ENCODE measurements at places on chromosomes 6 and 20. TPM values are rescaled to one million over a fixed set of nuclear protein-coding genes. Genes with fewer than 3 reads are reported as not detected.

- no peak for DNase-seq
Measured at GRCh38 chr20:10728873-10729670, 55.3 kb upstream of the JAG1 start.

GRCh38 chr20:58576603-58576970 lies 61.4 kb upstream of the APCDD1L start:
- DNase-seq, result peak; percentile 40

Gene TRIM10
- total RNA-seq, result not detected

GRCh38 chr6:144316862-144317195 lies 31.7 kb downstream of the UTRN start:
- no peak for DNase-seq

GRCh38 chr20:62908971-62909791 lies 17.1 kb downstream of the DIDO1 start:
- no peak for DNase-seq

Gene FUCA2
- total RNA-seq, result 50.6 TPM

DNA sequence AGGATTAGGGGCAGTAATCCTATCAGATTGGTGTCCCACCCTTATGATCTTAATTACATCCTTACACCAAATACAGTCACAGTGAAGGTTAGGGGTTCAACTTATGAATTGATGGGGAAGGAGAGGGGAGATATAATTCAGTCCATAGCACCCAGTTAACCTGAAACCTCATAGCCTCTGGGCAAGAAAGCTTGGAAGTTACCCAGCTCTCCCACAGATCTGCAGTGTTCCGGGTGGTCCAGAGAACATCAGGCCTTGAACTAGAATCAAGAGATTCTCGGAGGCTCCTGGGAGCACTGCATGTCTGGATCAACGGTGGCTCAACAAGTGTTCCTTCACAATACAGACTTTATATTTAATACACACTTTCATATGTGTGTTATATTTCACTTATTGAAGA lies 392.6 kb upstream of the MARCKS start:
- DNase-seq, result no peak

GRCh38 chr6:75505424-75505823 lies 11.8 kb upstream of the FILIP1 start:
- no peak for DNase-seq

DNA sequence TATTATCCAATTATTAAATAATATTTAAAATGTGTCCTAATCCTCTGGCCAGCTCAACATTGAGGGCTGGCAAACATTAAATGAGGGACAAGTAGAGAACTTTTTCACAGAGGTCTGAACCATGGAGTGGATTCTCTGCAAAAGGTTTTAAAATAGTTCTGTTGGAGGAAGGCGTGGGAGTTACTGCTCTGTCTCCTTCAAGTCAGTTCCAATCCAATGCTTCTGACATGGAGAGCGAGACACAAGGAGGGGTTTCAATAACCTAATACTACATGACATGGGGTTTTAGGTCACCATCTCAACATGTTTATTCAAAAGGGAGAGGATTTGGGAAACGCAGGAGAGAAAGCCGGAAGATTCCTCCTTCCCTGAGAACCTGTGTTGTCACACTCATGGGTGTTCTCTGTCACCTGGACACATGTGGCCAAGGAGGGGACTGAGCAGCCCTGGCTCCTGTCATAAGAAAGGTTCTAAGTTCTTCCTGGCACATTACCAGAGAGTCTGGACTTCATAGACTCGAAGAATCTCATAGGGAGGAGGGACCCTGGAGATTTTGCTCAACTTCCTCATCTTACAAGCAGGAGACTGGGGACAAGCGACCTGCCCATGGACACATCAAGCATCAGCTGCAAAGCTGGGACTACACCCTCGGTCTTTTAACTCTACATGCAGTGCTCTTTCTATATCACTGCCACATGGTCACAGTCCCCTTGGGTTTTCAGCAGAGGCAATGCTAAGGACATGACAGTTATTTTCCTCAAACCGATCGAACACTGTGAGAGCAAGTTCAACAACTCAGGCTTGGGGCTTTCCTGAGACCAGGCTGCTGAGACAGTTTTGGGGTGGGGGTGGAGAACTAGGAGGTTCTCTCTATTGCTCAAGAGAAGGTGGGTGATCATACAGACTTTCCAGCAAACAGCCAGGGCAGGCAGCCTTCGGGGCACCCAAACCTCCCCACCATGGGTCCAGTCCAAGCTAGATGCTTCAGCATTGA lies 38.6 kb downstream of the PRDM1 start:
- no peak for DNase-seq

- DNase-seq, result no peak
Measured at GRCh38 chr20:53935344-53936084, 134.9 kb downstream of the BCAS1 start.

DNA sequence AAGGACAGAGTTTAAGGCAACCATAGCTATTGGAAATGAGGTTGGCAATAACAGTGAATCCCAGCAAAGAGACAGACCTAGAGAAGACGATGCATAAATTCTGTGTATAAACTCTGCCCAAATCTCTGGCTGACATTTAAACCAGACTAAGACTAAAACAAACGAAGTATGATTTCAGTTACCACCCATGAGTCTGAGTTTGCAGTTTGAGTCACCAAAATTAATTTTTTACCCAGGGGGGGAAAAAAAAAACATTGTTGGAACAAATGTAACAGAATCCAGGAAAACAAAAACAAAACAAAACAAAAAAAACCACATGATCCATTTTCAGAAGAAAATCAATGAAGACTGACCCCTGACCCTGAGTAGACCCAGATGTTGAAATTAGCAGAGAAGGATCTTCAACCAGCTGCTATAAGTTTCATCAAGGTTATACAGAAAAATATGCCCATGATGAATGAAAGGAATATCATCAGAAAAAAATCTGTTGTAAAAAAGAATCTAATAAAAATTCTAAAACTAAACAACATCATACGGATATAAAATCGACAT lies 190.8 kb downstream of the GMDS start:
- no peak for DNase-seq

Gene WASF1
- 3.6 TPM for total RNA-seq

DNA sequence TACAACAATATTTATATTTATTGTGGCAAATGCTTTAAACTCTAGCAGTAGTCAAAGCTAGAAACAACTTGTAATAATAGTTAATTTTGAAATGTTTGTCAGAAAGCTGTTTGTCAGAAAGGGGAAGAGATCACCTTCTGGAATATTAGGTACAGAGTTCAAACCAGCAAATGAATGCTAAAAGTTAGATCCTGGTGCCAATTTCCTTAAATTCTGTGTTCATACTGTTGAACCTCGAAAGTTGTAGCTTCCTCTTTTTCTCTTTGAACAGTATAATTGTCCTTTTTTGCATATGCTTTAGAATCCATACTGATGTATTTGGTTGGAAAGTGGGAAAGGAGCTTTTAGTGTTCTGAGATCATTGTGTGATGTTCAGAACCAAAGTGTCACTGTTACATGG lies 22.4 kb downstream of the ITCH start:
- DNase-seq, result no peak
